ENCODE measurements at places on chromosomes 11 and 22.

DNA sequence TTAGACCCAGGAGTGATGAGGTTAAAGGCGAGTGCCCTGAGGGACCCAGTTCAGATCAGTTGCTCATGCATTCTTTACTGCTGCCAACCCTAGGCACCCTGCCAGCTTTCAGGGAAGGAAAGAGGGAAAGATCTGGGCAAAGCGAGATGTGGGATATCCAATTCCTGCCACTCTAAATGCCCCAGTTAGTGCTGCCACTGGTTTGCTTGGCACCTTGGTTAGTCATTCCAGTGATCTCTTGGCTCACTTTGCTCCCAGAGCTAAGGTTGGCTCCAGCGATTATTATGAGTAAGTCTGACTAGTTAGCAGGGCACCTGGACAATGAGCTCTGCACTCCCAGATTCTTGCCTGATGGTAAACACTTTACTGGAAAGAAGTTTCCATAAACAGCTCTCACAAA is 85.0 kb downstream of the INSC start:
- peak; percentile 77 for DNase-seq

- DNase-seq = no peak
Measured at GRCh38 chr11:68927280-68928135, 23.8 kb downstream of the IGHMBP2 start.

DNA sequence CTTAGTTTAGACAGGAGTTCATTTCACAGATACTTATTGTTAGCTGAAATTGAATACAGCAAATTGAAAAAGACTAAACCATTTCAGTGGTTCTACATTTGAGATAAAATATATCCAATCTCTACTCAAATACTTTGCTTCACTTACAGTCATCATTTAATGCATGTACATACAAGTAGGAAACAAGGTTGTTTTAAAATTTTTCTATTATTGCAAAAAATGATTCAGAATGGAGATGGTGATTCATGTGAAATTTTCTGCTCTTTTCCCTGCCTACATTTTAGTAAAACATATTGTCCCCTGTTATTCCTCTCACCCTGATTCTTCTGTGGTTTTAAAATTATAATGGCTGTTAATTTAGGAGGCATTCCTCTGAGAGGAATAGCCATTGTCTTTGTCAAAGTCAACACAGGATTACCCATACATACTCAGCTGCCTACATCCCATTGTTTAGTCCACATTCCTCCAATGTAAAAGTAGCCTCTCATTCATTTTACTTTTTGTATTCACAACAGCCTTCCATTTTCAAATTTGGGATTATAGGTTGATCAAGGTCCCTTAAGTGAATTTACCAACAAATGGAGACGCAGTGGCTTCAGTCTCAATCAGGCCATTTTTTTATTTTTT is 60.1 kb downstream of the TRPC6 start:
- DNase-seq = no peak

- DNase-seq = no peak
Measured at GRCh38 chr22:42365942-42366695, 66.1 kb downstream of the NFAM1 start.

DNA sequence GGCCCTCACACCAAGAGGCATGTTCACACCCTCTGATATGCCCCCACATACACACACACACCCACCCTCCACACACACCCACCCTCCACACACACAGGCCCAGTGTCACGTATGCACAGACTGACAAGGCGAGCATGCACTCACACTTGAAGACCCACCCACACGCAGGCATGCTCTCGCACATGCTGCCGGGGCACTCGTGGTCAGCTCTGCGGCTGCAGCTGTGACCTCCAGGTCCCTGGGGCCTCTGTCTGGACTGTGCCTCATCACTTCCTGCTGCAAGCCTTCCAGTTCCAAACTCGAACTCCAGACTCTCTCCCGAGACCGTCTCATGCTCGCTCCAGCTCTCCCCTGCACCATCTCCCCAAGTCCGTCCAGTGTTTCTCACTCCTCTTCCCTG is 9.5 kb downstream of the DCHS1 start:
- DNase-seq = peak; percentile 66

DNA sequence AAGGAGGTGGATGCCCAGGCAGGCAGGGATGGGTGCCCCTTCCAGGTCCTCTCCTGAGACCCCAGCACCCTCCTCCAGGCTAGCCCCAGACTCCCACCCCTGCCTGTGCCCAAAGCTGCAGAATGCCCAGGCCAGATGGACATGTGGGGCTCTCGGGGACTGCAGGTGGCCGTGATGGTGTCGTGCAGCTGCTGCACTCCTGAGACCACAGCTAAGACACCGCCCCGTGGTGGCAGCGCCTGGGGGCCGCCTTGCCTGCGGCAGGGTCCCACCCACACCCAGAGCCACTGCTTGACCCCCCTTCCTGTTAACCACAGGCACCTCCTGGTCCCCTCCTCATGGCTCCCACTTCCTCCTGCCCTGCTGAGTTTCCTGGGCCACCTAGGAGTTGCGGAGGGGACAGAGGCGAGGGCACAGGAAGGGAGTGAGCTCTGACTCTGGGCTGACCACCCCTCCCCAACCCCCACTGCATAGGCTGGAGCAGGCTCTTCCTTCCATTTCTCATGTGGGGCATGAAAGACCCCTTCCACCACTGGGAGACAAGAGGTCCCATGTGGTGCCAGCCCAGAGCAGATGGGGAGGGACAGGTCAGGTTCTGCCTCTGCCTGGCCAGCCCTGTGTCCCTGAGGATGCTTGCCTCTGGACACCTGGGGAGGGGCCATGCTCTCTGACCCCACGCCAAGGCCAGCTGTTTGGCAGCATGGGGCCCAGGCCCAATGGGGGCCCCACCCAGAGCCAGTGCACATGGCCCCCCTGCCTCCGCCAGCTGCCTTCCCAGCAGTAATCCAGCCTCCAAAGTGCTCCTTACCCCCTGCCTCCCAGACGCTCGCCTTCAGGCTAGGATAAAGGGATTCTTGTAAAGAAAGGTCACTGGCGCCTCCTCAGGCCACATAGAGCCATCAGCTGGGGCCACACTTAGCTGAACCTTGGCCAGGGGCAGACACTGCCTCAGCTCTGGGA is 29.3 kb downstream of the OSBPL5 start:
- peak; percentile 11 for DNase-seq

- no peak for DNase-seq
Measured at GRCh38 chr11:46865340-46865739, 19.3 kb upstream of the CKAP5 start.

DNA sequence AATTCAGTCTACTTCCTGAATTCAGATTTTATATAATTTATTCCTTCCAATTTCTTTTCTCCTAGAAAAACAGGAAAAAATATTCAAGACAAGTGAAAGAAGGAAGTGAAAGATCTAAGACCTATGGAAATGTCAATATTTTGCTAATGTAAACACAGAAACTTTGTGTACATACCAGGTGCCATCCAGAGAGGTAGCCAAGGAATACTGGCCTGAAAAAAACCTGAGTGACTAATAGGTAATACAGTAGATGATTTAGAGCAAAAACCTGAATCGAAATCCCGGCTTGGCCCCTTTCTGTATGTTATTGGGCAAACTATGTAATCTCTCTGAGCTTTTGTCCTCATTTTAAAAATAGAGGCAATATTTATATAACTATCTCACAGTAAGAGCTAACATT is 59.2 kb upstream of the FSHB start:
- DNase-seq = no peak

DNA sequence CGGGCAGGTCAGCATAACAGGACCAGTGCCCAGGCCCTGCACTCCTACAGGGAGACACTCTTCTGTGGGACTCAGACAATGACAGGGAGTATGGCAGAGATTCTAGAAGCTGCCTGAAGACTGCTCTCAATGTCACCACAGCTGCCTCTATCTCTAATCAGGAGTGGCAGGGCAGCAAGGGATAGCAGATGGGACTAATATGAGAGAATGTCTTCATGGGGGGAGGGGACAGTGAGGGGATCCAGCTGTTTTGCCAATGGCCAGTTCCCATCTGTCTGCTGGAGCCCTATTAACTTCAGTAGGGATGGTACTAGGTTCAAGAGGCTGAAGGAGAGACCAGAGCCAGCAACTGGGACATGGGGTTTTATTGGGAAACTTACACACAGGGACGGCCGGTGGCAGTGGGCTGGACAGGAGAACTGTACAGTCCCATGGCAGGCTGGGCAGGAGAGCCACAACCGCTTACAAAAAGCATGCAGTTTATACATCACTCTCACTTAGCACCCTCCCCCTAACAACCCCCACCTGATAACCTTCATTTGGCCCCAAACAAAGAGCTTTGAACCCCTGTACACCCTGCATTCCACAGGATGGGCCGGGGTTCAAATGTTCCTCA is 2.5 kb upstream of the CD82 start:
- no peak for DNase-seq

DNA sequence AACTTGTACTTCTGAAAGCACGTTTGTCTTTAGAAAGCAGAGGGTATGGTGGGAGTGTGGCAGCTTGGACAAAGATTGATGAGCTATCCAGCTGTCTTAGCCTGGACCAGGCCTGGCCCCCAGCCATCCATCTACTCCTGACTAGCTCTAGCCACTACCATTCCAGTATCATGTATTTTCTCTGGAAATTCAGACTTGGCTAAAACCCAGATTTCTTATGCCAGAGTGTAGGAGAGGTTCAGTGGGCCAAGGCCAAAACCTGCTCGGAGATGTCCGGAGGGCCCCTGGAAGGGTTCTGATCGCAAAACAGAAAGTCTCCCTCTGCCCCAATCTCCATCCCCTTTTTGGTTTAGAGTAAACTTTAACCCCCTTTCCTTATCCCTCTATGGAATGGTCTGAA is 24.8 kb upstream of the MTCH2 start:
- no peak for DNase-seq

DNA sequence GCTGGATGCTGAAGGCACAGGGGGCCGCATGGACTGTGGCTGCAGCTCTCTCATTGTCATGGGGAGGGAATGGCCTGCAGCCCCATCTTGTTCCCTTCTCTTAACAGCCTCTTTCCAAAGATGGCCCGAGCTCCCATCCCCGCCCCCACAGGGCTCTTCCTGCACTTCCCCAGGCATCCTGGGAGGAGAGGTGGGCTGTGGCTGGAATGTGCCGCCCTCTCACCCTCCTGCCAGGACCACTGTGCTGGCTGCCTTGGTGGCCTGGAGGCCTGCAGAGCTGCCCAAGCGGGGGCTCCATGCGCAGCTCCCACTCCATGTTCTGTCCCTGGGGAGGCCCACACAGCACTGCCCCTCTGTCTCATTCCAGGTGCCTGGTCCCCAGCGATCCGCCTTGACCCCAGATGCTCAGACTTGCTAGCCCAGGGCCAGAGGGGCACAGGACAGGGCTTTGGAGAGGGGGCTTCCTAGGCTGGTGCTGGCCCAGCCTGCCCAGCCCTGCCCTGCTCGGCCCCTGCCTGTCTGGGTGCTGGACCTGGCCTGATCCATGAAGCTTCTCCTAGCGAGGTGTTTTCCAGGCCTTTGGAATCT is 56.6 kb downstream of the RTN4R start:
- DNase-seq = no peak

- DNase-seq = no peak
Measured at GRCh38 chr11:90187839-90188238, 35.0 kb downstream of the CHORDC1 start.

DNA sequence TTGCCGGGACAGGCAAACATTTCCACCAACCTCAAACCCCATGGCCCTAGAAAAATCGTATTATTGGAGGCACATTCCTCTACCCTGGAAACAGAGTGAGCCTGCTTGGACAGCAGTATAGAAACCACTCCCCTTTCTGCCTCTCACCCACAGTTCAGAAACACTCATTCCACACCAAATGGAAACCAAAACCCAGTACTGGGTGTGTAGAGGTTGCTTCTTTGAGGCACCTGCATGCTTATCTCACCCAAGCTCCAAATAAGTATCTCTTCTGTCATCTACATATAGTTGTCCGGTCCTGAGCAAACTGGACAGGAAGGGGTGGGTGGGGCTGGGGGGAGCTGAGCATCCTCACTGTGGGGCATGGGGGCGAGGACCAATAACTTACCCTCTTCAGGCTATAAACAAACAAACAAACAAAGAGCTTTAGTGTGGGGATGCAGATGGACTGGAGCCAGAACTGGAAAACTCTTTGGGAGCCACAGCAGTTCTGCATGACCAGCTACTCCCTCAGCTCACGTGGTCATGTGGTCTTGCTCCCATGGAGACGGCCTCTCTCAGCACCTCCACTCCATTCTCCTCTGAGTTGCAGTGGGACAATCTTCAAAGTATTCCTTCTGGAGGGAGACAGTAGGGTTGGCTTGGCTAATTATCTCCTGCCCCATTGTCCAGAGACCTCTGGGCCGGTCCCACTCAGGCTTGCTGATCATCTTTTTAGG is 1.0 kb upstream of the PLAAT2 start:
- no peak for DNase-seq

- no peak for DNase-seq
Measured at GRCh38 chr11:118806400-118806799, 15.4 kb upstream of the DDX6 start.

GRCh38 chr22:38871360-38872171 is 450 bp downstream of the CBX6 start:
- no peak for DNase-seq

DNA sequence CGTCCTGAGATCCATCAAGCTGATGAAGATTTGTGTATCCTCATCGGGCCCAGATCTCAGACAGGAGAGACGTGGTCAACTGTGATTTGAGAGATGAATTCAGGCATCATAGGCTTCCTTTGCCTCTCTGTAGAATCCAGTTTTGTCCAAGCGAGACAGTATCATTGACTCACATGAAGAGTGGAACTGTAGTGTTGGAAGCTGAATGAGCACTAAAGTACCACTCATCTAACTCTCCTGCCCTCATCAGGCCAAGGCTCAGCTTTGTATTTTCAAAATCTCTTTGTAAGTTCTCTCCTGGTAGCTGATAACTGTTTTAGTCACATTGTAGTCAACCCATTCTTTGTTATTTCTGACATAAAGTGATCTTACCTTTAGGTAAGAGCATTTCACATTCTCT is 85.1 kb downstream of the KIRREL3 start:
- DNase-seq = no peak

- no peak for DNase-seq
Measured at GRCh38 chr11:86182976-86183584, 61.5 kb upstream of the EED start.

DNA sequence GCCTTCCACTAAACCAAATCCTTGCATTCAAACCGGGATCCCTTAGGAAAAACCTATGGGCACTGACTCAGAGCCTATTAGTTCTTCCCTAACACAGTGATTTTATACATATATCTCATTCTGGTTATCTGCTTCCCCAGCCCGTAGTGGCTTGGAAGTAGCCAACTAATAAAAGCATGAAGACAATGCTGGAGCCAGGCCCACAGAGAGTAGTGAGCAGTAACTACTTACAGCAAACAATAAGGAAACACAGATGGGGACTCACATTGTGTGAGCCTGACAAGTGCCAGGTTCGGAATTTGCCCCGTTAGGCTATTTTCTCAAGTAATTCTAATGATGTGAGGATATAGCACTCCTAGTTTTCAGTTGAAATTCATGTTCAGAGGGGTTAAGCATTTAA is 83.3 kb upstream of the OR5AK2 start:
- DNase-seq = no peak

GRCh38 chr11:36744375-36745168 is 146.5 kb upstream of the RAG2 start:
- peak; percentile 38 for DNase-seq

- DNase-seq = no peak
Measured at GRCh38 chr11:73478737-73479347, 102.6 kb downstream of the RELT start.

- DNase-seq = no peak
Measured at GRCh38 chr11:3077846-3078440, 20.7 kb upstream of the CARS1 start.
